ENCODE measurements at places on chromosomes 16 and 17. TPM values are rescaled to one million over a fixed set of nuclear protein-coding genes. Genes with fewer than 3 reads are reported as not detected.

Gene FZD2
- total RNA-seq, result 7.4 TPM

Gene DOC2B
- 35.3 TPM for total RNA-seq

Gene TUBG2
- total RNA-seq, result 42.6 TPM

GRCh38 chr16:84607694-84608093 lies 10.2 kb downstream of the COTL1 start:
- H3K36me3 ChIP-seq, result no peaks in the 10 kb centered on the region
- no peaks in the 10 kb centered on the region for H3K27me3 ChIP-seq
- no peaks in the 10 kb centered on the region for H3K4me1 ChIP-seq
- DNase-seq, result no peak
- H3K4me3 ChIP-seq, result no peak overlapping the region

GRCh38 chr16:82454566-82454965 lies 172.2 kb upstream of the CDH13 start:
- no peak overlapping the region for H3K27ac ChIP-seq
- H3K4me1 ChIP-seq, result no peaks in the 10 kb centered on the region
- no peak overlapping the region for H3K4me3 ChIP-seq
- H3K27me3 ChIP-seq, result no peaks in the 10 kb centered on the region

DNA sequence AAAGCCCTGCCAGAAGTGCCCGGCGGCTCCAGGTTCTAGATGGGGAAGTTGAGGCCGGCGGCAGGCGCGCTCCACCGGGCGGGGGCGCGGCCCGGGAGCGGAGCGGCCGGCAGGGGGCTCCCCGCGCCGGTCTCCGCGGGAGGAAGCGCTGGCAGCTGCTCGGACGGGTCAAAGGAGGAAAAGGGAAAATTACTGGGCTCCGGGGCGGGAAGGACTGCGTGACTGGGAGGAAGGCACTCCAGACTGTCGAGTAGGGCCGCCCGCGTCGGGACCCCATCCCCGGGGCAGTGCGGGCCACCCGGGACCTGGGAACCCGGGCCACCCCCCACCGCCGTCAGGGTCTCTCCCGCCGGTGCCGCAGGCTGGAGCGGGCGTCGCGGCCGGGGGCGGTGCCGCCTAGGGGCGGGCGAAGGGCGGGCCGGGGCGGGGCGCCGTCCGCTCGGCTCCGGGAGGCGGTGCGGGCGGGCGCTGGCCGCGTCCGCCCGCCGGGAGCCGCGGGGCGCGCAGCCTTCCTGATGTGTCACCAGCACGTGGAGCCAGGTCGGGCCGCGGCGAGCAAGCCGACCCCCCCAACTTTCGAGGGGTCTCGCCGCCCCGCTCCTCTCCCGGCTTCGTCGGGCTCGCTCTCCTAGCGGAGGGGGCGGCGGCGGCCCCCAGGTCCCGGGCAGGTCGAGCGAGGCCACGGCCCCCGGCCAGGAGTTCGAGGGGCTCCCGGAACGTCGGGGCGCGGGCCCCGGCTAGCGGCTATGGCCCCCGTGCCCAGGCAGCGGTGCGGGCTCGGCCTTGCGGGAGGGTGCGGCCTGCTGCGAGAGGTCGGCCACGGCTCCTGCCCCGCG lies 167.5 kb downstream of the RAB11FIP4 start:
- no peaks in the 10 kb centered on the region for H3K36me3 ChIP-seq
- peak; percentile 89 for DNase-seq
- H3K27ac ChIP-seq, result peak overlapping the region; percentile 79
- H3K27me3 ChIP-seq, result no peaks in the 10 kb centered on the region
- H3K4me3 ChIP-seq, result peak overlapping the region; percentile 74

GRCh38 chr16:69741951-69742904 lies 12.5 kb downstream of the NOB1 start:
- H3K27me3 ChIP-seq, result no peaks in the 10 kb centered on the region
- no peaks in the 10 kb centered on the region for H3K36me3 ChIP-seq
- DNase-seq, result peak; percentile 91
- H3K4me1 ChIP-seq, result no peaks in the 10 kb centered on the region

- H3K27ac ChIP-seq, result no peak overlapping the region
- DNase-seq, result no peak
Observed at GRCh38 chr17:80981062-80981902, 10.4 kb upstream of the CHMP6 start.

DNA sequence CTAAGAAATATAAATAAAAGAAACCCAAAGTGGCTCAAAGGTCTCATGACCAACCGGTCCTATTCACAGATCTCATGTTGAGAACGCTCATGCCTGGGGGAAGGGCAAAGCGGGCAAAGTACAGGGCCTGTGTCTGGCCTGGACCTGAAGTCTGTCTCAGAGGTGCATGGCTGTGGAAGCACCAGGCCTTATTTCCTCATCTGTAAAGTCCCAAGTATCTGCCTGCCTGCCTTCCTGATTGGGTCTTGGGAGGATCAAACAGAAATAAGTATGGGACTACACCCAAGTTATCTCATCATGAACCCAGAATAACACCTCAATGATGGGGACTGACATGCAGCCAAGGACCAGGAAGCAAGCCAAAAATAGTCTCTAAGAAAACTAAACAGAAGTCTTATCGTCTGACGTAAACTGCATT lies 14.2 kb downstream of the AXIN2 start:
- no peak overlapping the region for H3K4me3 ChIP-seq
- H3K27me3 ChIP-seq, result no peaks in the 10 kb centered on the region
- no peaks in the 10 kb centered on the region for H3K4me1 ChIP-seq
- no peaks in the 10 kb centered on the region for H3K36me3 ChIP-seq
- peak; percentile 32 for DNase-seq

DNA sequence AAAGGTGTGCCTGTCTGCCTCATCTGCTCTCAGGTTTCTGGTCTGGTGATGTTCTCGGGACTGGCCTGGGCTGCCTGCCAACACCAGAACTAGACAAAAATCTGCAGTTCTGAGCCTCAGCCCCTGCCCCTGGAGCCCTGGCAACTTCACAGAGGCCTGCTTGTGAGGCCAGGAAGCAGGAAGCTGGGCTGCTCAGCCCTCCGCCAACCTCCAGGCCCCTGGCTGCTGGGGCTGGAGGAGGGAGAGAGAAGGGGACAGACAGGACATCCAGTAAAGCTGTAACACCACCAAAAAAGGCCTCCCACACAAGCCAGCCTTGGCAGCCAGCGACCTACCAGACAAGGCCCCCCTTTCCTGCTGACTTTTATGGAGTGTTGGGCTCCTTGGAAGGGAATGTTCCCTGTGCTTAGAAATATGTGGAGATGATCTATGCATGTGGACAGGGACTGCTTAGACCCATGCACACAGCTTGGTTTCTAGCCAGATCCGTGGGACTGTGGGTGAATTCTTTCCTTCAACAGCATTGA lies 157.6 kb downstream of the XYLT1 start:
- peak; percentile 79 for DNase-seq
- H3K27ac ChIP-seq, result peak overlapping the region; percentile 46
- no peak overlapping the region for H3K4me3 ChIP-seq
- H3K36me3 ChIP-seq, result no peaks in the 10 kb centered on the region
- no peaks in the 10 kb centered on the region for H3K27me3 ChIP-seq
- no peaks in the 10 kb centered on the region for H3K4me1 ChIP-seq

DNA sequence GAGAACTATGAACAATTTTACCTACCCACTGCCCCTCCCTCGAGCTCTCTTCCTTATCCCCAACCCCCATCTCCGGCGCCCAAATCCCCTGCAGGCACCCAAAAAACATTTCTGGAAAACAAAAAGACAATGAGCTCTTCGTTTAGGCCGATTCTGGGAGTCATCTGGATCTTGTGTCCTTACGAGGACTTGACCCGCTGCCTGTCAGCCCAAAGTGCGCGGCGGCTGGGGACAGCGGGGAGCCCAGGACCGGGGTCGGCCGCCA lies 524 bp downstream of the STRADA start:
- H3K4me3 ChIP-seq, result peak overlapping the region; percentile 60
- DNase-seq, result no peak
- H3K36me3 ChIP-seq, result no peaks in the 10 kb centered on the region
- no peaks in the 10 kb centered on the region for H3K27me3 ChIP-seq
- H3K4me1 ChIP-seq, result no peaks in the 10 kb centered on the region
- peak overlapping the region; percentile 84 for H3K27ac ChIP-seq

GRCh38 chr17:54901230-54901822 lies 674 bp downstream of the TOM1L1 start:
- H3K4me1 ChIP-seq, result no peaks in the 10 kb centered on the region
- no peaks in the 10 kb centered on the region for H3K36me3 ChIP-seq
- no peak for DNase-seq
- H3K4me3 ChIP-seq, result peak overlapping the region; percentile 56

DNA sequence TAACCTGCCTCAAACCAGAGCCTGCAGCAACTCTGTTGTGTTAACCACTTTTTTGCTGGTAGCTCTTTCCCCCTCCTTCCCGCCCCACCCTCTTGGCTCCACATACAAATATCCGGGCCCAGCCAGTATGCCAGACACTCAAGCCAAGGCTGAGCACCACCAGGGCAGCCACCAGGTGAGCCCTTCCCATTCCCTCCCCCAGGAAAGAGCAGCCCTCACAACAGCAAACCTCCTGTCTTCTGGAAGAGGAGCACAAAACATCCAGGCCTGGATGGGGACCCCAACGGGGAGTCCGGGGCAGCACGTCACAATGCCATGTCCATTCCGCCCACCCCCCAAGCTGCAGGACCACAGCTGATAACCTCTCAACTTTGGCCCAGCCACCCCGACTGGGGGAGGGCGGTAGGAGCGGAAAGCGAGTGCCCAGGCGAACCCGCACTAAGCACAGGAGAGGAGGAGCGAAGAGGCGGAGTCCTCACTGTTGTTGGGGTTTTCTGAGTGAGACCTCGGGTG lies 757 bp downstream of the ORMDL3 start:
- H3K4me1 ChIP-seq, result peaks cover 3% of the 10 kb centered on the region
- H3K4me3 ChIP-seq, result peak overlapping the region; percentile 97
- no peak for DNase-seq
- H3K27me3 ChIP-seq, result no peaks in the 10 kb centered on the region
- no peak overlapping the region for H3K27ac ChIP-seq

DNA sequence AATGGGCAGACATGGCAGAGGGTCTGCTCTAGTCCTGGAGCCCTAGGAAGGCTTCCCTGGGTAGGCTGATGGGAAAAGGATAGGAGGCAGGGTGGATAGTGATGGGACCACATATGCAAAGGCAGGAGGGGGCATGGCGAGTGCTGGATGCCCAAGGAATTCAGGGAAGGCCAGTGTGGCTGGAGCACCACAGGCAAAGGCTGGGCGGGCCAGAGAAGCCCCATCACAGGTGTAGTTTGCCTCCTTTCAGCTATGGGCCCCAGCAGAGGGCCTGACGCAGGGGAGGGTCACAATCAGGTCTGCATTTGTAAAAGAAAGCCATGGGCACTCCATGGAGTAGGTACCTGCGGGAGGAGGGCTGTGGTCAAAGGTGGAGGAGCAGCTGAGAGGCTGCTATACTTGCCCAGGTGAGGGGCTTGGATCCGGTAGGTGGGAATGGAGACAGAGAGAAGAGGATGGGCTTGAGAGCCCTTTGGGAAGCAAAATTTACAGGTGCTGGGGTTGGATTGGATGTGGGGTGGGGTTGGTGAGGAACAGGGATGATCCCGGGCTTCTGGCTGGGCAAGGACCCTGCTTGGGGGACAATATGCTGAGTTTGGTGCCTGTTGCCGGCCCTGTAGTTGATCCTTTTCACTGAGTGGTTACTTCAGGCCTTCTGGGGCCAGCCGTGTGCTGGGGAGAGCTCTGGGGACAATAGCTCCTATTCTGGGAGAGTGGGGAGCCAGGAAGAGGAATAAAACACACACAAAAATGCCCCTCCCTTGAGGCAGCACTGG lies 6.5 kb upstream of the COL1A1 start:
- H3K4me3 ChIP-seq, result no peak overlapping the region
- H3K27ac ChIP-seq, result no peak overlapping the region
- H3K36me3 ChIP-seq, result no peaks in the 10 kb centered on the region
- no peaks in the 10 kb centered on the region for H3K27me3 ChIP-seq
- peaks cover 3% of the 10 kb centered on the region for H3K4me1 ChIP-seq

- no peaks in the 10 kb centered on the region for H3K4me1 ChIP-seq
- H3K4me3 ChIP-seq, result no peak overlapping the region
- no peak for DNase-seq
- H3K27ac ChIP-seq, result no peak overlapping the region
- H3K27me3 ChIP-seq, result no peaks in the 10 kb centered on the region
Observed at GRCh38 chr17:16974569-16975276, 2.8 kb upstream of the TNFRSF13B start.

DNA sequence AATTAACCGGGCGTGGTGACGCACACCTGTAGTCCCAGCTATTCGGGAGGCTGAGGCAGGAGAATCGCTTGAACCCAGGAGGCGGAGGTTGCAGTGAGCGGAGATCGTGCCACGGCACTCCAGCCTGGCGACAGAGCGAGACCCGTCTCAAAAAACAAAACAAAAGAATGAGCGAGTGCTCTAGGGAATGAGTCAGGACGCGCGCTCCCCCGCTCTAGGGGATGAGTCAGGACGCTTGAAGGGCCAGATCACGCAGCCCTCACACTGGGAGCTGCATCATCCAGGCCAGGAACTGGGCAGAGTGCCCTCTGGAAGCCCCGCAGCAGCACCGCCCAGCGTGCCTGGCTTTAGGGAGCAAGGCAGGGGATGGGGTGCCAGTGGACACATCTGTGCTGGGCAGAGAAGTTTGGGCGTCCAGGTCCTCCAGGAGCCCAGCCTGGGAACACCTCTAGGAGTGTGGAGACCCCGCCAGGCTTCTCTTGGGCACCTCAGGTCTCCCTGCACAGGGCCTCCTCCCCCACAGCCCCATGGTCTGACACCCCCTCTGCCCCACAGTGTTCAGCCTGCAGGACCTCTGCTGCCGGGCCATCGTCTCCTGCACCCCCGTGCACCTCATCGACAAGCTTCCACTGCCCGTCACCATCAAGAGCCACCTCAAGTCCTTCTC lies 3.9 kb upstream of the WFIKKN1 start:
- no peaks in the 10 kb centered on the region for H3K4me1 ChIP-seq
- H3K4me3 ChIP-seq, result no peak overlapping the region
- H3K27ac ChIP-seq, result no peak overlapping the region
- H3K36me3 ChIP-seq, result no peaks in the 10 kb centered on the region

DNA sequence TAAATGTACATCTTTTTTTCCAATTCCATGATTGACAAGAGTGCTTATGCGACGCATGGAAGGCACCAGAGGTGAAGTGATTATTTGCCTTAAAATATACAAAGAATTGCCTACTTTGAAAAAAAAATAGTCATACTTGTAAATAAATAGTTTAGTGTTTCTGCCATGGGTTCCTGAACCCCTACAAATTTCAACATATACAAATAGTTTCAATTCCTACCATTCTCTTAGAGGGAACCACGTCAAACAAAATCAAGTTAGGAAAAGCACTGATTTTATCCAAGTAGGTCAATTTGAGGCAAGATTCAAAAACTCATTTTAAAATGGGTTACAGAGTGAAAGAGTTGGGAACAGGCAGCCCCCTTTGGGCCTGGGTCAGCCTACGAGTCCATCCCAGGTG lies 11.7 kb downstream of the CMTM3 start:
- peaks cover 4% of the 10 kb centered on the region for H3K4me1 ChIP-seq
- H3K4me3 ChIP-seq, result no peak overlapping the region
- H3K27me3 ChIP-seq, result no peaks in the 10 kb centered on the region
- H3K27ac ChIP-seq, result no peak overlapping the region

All from aorta (tissue), 5 donors.